ENCODE measurements at places on chromosomes 7 and 10.

GRCh38 chr7:27122077-27122910, 8.3 kb downstream of the HOXA4 start:
- no peak for DNase-seq

DNA sequence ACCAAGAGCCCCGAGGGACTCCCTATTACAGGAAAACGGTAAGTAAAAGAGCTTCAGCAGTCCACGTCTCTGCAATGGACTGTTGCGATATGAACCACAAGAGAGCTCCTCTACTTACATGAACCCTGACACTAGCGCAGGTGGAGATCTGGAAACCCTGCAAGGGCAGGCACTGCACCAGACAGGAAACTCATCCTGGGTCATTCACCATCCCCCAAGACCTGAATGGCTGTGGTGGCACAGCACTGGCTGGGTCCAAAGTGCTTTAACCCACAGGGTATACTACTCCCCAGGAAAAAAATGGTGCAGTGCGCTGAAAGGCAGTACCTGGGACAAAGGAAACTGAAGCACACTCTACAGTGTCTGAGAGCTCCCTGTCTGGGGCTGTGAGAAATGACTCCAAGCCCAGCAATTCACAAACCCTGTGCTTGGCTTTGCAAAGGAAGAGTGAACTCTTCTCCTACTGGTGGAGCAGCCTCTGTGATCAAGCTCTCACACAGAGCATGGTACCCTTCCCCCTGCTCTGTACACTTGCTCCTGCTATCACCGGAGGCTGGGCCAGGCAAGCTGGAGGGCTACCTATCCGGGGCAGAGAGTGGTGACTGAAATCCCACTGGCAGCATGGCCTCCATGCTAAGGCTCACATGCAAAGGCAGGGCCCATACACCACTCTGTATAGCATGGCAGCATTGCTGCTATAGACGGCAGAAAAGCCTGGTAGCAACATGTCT, 44.9 kb downstream of the HIBADH start:
- DNase-seq: no peak

DNA sequence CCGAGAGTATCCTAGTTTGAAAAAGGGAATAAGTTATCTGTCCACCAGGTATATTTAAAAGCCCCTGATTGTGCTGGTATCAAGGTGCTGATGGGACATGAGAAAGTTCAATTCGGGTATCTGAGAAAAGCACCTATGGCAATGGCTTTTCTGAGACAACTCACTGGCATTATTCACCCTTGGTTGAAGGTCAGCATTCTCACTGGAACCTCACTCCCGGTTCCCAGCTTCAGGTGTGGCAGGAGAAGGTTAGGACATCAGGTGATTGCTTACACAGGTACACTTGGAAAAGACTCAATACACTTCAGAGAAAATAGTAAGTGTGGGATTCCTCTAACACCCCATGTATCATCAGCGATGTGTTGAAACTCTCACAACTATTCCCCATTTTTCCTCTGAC, 643.1 kb downstream of the INHBA start:
- DNase-seq: no peak

GRCh38 chr7:13639396-13639795, 350.1 kb downstream of the ETV1 start:
- DNase-seq: no peak

GRCh38 chr7:82729172-82730030, 285.8 kb upstream of the CACNA2D1 start:
- no peak for DNase-seq

DNA sequence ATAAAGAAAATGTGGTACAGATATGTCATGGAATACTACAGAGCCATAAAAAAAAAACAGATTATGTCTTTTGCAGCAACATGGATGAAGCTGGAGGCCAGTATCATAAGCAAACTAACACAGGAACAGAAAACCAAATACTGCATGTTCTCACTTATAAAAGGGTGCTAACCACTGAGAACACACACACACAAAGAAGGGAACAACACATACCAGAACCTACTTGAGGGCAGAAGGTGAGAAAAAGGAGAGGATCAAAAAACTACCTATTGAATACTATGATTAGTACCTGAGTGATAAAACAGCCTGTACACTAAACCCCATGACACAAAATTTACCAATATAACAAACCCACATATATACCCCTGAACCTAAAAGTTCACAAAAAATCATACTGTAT, 144.6 kb downstream of the TPK1 start:
- DNase-seq: no peak

GRCh38 chr7:2014391-2015241, 218.1 kb downstream of the MAD1L1 start:
- DNase-seq: no peak

DNA sequence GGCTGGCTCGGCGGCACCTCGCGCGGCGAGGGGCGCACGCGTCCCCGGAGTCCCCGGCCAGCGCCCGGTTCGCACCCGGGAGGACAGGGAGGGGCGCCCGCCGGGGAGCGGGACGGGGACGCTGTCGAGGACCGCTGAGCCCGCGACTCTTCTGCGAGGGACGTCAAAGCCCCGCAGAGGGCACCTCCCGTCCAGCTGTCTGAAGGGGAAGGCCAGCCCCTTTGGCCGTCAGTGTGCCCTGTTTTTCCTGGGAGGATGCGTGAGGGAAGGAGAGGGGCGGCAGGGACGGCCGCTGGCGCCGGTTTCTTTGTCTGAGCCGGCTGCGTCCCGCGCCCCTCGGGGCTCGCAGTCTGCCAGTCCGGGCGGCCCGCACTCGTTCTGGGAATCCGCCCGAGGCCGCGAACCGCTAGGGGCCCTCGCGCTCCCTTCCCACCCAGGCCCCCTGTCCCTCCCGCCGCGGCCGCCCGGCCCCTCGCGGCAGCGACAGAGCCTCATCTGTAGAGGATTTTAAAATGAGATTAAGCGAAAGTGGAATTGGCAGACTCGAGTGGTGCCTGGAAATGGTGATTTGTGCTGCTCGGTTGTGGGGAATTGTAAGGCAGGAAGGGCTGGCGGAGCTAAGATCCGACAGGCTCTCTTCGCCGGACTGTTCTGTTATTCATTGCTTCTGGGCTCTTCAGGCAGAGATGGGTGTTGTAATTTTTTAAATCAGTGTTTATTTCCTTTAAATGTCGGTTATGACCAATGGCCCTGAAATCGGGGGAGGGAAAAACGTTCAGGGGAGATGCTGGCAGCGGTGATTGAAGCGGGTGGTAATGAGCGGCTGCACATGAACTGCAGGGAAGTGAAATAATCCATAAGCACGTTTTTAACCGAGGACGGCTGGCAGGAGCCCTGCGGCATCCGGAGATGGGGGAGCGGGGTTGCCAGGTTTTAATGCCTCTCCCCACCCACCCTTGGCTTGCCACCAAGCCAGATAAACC, 618 bp upstream of the RELN start:
- no peak for DNase-seq

All from activated CD8-positive, alpha-beta memory T cell treated with anti-CD3 and anti-CD28 coated beads for 4 hours (primary cell).